Skeletal muscle cell (primary cell): ENCODE measurements at places on chromosomes 1 and 21.

GRCh38 chr1:228394571-228395394, 11.9 kb downstream of the TRIM11 start:
- no peak for DNase-seq

- DNase-seq, result no peak
These were observed 48.5 kb downstream of the PHACTR4 start for GRCh38 chr1:28417926-28418637.

DNA sequence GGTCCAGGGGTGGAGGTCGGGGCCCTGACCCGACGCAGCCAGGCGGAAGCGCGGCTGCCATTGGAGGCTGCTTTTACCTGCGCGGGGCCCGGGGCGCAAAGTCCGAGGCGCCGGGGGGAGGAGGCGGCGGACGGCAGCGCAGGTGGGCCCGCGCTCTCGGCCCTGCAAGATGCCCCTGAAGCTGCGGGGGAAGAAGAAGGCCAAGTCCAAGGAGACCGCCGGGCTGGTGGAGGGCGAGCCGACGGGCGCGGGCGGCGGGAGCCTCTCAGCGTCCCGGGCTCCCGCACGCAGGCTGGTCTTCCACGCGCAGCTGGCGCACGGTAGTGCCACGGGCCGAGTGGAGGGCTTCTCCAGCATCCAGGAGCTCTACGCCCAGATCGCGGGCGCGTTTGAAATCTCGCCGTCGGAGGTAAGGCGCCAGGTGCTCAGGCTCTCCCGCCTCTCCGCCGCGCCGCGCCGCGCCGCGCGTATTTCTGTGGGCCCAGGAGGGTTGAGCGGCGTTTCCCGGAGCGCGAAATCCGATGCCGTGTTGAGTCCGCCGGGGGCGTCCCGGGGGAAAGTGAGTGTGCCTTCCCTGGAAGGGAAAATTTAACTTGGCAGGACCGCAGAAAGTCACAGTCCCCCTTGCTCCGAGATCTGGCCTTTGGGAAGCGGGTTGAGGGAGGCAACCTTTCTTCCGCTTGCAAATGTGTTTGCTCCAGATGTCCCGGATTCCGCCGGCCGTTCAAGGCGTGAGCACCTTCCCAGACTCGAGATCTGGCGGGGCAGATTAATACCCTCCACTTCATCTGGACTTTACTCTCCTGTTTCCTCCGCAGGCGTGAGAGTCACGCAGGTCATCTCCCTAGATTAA, at the start of gene GIPC2:
TSS of gene GIPC2 (plus strand) at position 41 of the 853 bp plus-strand sequence. CDS start at position 170, 129 bp downstream.
- no peak for DNase-seq

DNA sequence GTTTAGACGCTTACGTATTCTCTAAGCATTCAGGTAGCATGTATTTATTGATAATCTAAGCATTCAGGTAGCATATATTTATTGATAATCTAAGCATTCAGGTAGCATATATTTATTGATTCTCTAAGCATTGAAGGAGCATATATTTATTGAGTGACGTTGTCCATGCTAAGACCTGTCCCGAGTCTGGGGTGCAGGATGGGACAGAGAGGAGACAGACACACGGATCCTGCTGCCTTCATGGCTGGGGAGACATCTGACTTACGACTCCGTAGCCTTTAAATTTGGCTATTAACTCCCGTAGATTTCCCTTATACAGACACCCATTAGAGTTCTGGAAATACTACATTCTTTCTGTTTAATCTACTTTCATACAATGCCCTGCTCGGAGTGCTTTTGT, 982 bp downstream of the SCCPDH start:
- no peak for DNase-seq

GRCh38 chr21:35478161-35479064, 429.3 kb upstream of the RUNX1 start:
- no peak for DNase-seq

- DNase-seq, result no peak
These were observed 112.2 kb downstream of the NEK7 start for GRCh38 chr1:198268784-198269645.

- no peak for DNase-seq
These were observed 13.2 kb upstream of the COL6A2 start for GRCh38 chr21:46084709-46085108.

DNA sequence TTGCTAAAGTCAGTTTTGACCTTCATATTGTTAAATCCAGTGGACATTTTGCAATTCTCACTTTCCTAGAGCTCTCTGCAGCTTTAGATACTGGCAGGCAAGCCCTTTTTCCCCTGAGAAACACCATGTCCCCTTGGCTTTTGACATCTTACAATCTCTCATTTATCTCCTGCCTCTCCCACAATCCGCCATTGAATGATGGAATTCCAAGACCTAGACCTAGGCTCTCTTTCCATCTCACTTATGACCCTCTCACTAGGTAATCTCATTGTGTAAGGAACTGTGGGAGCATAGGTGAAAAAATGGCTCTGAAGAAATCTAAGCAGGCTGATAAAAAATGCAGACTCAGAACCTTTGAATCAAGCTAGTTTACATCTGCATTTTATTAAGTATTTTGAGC, 2.0 kb downstream of the KYAT3 start:
- no peak for DNase-seq

GRCh38 chr1:173914366-173914871, 2.7 kb downstream of the SERPINC1 start:
- DNase-seq, result no peak

DNA sequence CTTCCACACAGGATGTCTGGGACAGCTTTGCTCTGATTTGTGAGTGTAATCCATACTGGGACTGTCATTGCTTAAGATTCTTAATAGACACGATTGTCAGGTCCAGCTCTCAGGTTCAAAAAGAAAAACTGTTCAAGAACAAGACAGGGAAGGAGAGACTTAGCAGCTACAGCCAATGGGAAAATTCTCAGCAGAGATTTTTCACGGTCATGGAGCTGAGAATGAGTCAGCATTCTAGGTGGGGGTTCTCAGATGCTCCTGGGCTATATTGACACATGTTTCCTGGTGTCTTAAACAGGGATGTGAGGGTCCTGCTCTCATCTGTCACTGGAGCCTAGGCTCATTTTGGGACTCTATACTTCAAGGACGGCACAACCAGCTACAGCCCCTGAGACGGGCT, 318.3 kb downstream of the RRAGC start:
- DNase-seq, result no peak

DNA sequence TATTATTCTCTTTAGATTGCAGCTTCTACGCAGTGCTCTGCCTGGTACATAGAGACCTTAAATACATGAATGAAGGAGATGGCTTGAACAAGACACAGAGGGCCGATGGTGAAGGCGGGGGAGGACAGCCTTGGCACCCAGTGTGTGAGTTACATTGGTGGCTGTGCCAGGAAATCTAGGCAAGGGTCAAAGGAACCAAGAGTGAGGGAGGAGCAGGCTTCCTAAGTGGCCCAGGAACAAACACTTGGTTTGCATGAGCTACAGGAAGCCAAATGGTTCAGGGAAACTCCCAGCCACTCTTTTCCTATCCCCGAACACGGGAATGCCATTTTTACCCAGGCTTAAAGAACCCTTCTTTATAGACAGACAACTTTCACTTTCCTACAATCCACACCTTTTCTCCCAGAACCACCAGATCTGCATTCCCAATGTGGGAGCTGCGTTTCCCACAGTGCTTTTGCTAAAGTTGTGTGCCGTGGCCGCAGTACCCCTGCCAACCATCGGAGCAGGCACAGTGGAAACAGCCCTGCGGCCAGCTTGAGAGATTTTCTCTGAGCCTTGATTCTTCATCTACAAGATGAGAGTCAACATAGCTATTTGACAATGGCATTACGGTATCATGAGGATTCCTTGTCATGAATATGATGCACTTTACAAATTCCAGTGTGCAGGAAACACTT, 3.5 kb upstream of the CLEC20A start:
- DNase-seq, result no peak

GRCh38 chr1:200916152-200916551, 21.5 kb downstream of the INAVA start:
- DNase-seq, result no peak

DNA sequence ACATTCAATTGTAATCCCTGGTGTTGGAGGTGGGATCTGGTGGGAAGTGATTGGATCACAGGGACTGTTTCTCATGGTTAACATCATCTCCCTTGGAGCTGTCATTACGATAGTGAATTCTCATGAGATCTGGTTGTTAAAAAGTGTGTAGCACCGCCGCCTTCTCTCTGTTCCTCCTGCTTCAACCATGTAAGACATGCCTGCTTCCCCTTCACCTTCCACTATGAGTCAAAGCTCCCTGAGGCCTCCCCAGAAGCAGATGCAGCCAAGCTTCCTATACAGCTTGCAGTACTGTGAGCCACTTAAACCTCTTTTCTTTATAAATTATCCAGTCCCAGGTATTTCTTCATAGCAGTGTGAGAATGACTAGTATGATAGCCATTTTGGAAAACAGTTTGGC, 30.1 kb upstream of the TRIM62 start:
- no peak for DNase-seq

DNA sequence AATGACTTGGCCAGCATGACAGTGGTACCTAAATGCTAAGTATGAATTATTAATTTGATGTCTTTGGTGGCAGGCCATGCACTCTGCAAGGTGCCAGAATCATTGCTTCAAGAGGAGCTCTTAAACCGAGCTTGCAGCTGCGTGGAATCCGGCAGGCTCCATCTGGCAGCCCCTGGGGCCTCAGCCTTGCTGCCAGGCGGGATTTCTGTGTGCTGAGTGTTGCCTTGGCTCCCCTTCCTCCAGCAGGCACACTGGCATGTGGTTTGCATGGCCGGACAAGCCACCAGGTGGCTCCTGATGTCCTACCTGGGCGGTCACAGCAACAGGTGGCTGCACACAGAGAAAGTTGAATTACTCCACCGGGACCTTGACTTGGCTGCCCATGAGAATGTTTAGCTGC, 155.4 kb downstream of the URB2 start:
- no peak for DNase-seq

GRCh38 chr1:245946905-245947304, 560.2 kb downstream of the SMYD3 start:
- DNase-seq, result no peak

DNA sequence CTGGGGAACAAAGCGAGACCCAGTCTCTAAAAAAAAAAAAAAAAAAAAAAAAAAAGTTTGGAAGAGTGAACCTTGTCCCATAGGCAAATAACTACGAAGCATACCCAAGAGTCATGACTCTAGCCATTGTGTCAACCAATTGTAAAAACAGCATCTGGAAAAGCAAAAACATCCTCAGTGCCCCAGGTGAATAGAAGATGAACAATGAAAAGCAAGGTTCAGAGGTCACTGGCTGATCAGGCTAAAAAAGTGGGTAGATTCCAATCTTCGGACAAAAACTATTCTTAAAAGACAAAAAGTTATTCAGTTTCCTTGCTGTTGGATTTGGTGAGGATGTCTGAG, 11.1 kb upstream of the IRF2BP2 start:
- DNase-seq, result no peak

DNA sequence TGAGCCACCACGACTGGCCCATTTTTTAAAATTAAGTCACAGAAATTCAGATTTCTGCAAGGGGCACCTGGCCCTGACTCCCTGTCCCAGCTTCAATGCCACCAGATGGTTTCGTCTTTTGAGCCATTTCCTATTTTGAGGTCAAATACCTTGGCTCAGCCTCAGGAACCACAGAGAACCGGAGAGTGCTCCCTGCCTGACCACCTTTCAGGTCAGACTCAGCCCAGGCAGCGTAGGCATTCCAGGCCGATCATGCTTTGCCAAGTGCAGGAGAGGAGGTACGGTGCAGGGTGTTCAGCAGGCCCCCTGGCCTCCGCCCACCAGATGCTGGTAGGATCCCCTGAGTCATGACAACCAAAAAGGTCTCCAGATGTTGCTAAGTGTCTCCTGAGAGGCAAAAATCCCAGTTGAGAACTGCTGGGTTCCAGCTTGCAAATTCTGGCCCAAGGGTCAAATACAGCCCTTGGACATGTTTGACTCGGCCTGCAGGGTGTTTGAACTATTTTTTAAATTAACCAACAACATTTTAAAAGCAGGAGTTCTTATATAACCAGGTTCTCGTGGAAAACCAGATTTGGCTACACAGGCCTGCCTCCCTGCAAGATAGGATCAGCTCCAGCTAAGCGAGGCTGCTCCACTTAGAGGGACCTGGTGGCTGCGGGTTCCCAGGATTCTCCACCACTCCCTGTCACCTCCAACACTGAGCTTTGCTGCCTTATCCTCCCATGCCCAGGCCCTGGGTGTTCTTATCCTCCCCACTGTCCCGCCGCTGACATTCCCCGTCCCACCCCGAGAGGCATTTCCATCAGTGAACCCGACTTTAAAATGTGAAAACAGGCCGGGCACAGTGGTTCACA, 61.9 kb upstream of the TARDBP start:
- no peak for DNase-seq

DNA sequence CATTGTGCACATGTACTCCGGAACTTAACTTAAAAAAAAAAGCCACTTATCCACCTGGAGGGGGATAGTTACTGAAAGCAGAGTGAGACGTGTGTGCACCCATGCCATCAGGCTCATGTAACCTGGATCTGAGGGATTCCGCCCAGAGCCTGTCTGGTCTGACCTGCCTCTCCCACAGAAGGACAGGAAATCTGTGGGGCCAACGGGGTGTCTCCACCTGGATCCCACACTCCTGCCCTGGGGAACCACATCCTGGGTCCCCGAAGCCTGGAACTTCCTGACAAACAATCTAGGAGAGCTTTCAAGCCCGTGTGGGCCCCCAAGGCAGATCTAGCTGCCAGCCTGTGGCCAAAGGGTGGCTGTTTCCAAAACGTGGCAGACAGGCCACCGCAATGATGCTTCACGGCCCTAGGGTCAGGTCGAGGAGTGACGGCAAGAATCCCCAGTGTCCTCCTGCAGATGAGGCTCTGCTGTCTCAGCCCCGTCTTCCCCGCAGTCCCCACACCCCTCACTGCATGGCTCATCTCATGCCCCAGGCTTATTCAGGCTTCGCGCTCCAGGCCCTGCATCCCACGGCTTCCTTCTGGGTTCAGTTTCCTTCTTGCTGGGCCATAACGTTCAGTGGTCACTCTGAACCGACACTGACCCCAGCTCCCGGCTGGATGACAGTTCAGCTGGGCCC, 21.0 kb upstream of the PCBP3 start:
- DNase-seq, result no peak

- no peak for DNase-seq
These were observed 146.6 kb downstream of the VPS13D start for GRCh38 chr1:12376236-12377045.

GRCh38 chr1:41404308-41404761, 43.1 kb downstream of the FOXO6 start:
- peak; percentile 21 for DNase-seq

- peak; percentile 36 for DNase-seq
These were observed 9.2 kb upstream of the TNNI1 start for GRCh38 chr1:201430776-201431175.

GRCh38 chr1:242525769-242526168, 1.3 kb upstream of the PLD5 start:
- DNase-seq, result no peak
